CD4-positive, alpha-beta T cell treated with Interleukin-21 for 1 hour (primary cell): ENCODE measurements at places on chromosomes 12 and 14.

DNA sequence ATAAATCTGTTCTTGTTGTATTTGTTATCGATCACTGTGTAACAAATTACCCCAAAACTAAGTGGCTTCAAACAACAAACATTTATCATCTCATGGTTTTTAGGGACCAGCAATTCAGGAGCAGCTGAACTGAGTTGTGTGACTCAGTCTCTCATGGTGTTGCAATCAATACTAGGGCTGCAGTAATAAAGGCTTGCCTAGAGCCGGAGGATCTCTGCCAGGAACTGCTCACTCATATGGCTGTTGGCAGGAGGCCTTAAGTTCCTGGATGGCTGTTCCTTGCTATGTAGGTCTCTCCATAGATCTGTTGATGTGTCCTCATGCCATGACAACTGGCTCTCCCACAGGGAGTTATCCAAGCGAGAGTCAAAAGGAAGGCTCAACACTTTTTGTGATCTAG lies 3.8 kb upstream of the PSMC6 start:
- no peak for DNase-seq

DNA sequence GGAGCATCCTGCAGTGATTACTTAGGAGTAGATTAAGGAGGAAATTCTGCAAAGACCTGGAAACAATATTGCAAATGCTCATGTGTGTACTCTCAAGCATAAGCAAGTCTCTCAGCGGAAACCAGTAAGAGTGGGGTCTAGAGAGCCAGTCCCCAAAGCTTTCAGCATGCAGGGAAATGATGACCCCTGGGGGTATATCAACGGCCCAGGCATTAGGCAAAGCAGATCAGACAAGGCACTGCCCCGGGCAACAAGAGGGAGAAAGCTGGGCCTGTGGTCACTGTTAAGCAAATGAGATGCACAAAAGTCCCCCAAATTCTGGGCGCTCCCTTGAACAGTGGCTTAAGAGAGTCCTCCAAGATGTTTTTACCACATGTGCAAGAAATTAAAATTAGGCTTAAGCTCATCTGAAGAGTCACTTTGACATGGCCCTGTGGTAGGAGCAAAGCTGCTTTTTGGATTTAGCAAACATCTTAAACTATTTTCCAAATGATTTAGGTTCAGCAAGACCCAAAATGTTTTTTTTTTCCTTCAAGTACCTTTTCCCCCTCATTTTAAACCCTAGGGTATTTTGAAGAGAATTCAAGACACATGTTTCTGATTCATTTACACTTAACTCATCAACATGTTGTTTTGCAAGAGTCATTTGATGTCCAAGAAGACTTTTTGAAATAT lies 457.1 kb upstream of the TBX3 start:
- DNase-seq = no peak

GRCh38 chr12:128920468-128920867 lies 67.2 kb downstream of the GLT1D1 start:
- peak; percentile 7 for DNase-seq

GRCh38 chr12:111748867-111749266 lies 17.9 kb upstream of the ALDH2 start:
- no peak for DNase-seq

DNA sequence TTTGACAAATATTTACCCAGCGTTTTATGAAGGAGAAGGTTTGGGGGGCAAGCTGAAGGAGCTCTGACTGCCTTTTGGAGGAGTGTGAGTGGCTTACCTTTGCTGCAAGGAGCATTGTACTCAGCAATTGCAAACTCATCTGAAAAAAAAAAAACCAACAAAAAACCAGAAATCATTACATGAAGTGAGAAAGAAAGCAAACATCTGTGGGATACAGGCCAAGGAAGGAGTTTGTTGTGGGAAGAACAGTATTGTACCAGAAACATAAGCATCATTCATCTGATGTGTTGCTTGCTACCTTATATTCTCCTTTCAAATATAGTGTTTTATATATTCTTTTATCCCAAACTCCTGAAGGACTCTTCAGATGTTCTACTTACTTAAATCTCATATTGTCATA lies 47.6 kb downstream of the A2M start:
- DNase-seq = no peak

- DNase-seq = no peak
Measured at GRCh38 chr12:26736563-26737486, 96.2 kb downstream of the ITPR2 start.

GRCh38 chr14:72630374-72630773 lies 263.5 kb downstream of the DPF3 start:
- no peak for DNase-seq

GRCh38 chr14:64800000-64800399 lies 79.7 kb downstream of the SPTB start:
- DNase-seq = no peak

DNA sequence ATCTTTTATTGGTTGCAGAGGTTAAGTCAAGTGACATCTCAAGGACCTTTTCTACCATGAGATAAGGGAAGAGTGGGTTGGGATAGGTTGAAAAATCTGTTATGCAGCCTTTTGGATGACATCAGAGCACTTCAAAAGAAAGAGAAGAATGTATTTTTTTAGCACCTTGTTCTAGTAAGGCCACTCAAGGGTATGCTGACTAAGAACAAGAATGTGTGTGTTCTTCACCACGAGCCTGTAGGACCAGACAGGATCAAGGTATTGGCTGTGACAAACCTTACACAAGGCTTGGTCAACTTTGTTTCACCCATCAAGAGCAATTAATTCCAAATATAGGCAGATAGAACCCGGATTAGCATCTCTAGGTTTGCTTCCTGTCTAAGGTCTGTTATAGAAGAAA lies 142.5 kb downstream of the SAMD4A start:
- DNase-seq = no peak

DNA sequence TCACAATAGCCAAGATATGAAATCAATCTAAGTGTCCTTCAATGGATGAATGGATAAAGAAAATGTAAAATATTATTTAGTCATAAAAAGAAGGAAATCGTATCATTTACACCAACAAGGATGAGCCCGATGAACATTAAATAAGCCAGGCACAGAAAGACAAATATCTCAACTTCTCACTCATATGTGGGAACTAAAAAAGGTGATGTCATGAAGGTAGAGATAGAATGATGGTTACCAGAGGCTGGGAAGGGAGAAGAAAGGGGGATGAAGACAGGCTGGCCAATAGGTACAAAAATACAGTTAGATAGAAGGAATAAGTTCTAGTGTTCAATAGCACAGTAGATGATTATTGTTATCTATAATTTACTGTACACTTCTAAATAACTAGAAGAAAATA lies 94.9 kb upstream of the RAP1B start:
- DNase-seq = no peak

DNA sequence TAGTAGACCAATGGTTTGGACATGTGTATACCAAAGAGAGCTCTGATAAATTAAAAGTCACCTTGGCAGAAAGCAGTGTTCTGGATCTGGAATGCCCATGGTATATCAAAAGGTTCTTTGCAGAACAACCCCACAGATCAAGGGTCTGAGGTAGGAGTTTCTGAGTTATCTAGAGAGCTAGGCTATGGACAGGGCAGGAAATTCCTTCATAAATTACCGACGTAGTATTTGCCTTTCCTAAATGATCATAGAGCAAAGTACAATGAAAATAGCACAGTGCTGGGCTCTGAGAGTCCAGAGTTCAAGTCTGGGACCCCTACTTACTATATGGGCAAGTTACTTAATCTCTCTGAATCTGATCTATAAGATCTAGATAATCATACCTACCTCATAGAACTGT lies 35.3 kb upstream of the PELI2 start:
- no peak for DNase-seq

GRCh38 chr12:27824126-27824842 lies 44.2 kb upstream of the MANSC4 start:
- DNase-seq = no peak

DNA sequence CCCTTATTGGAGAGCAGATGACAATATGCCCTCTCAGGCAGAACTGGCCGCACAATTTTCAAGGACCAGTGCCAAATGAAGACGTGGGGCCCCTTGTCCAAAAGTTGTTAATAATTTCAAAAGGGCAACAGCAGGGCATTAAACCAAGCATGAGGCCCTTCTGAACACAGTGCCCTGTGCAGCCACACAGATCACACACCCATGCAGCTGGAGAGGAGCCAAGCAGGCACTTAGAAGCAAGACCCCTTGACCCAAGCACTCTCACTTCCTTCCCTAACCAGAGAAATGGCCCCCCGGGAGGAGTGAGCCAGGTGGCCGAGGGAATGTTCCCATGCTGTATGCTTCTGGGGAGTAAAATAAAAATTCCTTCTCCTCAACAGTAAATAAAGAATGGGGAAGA lies 114.0 kb upstream of the TMPO start:
- DNase-seq = no peak

DNA sequence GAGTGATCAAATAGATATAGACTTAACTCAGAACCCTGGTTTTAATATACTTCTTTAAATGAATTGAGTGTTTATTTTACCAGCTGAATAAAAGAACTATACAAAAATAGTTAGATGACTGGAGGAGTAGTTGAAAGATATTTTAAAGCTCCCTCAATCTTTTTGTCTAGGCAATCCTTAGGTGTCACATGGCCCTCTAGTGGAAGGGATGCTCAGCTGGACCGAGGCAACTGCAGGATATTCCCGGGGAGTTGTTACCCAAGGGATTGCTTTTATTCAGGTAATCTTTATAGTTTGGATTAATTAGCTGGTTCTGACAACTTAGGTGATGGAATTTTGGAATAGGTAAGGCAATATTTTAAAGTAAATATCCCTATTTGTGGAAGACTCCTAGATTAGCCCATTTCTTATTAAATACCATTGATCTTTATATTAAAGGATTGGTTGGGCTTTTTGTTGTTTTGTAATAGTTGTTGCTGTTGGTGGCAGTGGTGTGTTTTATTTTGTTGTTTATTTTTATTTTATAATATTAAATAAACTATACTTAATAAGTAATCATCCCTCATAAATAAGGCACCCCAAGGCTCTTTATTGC lies 57.1 kb downstream of the ZDHHC17 start:
- no peak for DNase-seq

GRCh38 chr12:44247588-44247987 lies 411.7 kb downstream of the TMEM117 start:
- no peak for DNase-seq

GRCh38 chr12:46521145-46521544 lies 148.6 kb upstream of the SLC38A2 start:
- no peak for DNase-seq

DNA sequence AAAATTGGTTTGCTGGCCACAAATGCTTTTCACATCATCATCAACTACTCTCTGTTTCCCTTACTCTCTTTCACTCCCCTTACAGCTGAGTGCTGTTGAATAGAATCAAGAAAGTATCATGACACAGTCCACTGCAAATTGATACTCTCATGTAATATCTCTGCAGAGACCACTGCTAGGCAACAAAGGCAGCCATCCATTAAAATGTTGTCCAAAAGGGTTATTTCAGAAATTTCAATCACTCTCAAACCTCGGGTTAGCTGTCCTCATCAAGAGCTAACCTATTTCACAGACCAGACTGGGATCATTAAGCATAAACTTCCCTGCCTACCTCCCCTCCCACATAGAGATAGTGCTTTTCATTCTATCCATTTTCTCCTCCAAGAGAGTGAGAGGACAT lies 186.7 kb downstream of the PLCZ1 start:
- DNase-seq = no peak

DNA sequence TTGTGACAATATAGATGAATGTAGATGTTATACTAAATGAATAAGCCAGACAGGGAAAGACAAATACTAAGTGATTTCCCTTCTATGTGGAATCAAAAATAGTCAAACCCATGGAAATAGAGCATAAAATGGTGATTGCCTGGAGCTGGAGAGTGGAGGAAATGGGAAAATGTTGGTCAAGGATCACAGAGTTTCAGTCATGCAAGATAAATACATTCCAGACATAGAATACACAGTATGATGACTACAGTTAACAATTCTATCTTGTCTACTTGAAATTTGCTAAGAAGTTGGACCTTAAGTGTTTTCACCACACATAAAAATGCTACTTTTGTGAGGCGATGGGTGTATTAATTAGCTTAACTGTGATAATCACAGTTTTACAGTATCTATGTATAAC lies 1182.7 kb downstream of the AACS start:
- DNase-seq = no peak

DNA sequence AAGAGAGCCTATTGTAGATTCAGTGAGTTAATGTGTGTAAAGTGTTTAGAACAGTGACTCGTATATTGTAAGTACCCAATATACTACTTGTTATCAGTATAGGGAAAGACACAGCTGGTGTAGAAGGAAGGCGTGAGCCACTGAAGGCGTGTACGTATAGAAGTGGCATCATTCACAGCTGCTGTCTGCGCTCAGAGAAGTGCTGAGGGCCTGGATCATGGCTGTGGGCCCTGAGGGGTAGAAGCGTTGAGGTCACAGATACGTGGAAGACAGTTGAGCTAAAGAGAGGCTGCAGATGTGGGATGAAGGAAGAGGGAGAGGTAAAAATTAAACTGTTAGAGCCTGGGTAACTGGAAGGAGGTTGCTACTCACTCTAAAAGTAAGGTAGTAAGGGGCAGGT lies 5.9 kb downstream of the C12orf75 start:
- no peak for DNase-seq

- DNase-seq = peak; percentile 38
Measured at GRCh38 chr12:96047229-96048211, 12.1 kb upstream of the LTA4H start.

- no peak for DNase-seq
Measured at GRCh38 chr14:89332031-89332430, 85.0 kb downstream of the FOXN3 start.

DNA sequence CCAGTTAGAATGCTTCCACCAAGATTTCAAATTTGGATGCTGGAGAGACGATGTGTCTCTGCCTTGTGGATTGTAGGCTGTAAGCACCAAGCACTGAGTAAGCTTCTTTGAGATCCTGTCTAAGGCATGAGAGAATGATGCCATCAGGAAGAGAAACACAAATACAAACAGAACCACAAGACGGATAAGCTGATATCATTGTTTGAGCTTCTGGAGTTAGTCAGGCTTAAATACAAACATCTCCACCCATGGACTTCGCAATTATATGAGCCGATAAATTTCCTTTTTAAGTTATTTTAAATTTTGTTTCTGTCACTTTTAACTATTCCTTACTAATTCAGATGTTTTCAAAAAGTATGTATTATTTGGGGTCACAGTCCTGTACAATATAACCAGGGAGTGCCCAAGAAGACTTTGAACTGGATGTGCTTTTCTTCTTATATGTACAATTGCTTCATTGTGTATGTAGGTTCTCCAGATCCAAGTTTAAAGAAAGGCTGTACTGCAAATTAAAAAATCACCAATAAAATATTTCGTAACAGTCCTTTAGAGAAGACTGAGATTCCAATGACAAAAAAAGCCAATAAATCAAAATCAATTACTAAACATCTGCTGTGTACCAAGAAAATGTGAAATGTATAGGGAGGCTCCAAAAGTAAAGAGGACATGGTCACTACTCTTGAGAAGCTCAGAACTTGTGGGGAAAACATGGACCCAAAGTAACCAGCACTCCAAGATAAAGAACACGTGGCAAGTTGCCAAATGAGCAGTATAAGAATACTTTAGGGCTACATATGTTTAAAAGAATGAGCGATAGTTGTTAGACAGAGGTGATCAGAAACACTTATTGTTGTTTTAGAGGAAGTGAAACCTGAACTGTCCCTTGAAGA lies 274.1 kb downstream of the ADAMTS20 start:
- DNase-seq = no peak

- no peak for DNase-seq
Measured at GRCh38 chr14:64298773-64299172, 4.6 kb upstream of the ESR2 start.
